CD8-positive, alpha-beta T cell (primary cell): ENCODE measurements at places on chromosomes 11 and 22. TPM values are rescaled to one million over a fixed set of nuclear protein-coding genes. Genes with fewer than 3 reads are reported as not detected.

Gene PKDREJ
- not detected for total RNA-seq

Gene OR51B4
- not detected for total RNA-seq

Gene TMEM9B
- total RNA-seq = 28.5 TPM

Gene ELF5
- total RNA-seq = not detected

Gene OTOG
- total RNA-seq = not detected

Gene C11orf87
- not detected for total RNA-seq

Gene CACNA1I
- 5.5 TPM for total RNA-seq

Gene CASTOR1
- total RNA-seq = 21.9 TPM

Gene APOBEC3B
- 0.41 TPM for total RNA-seq

Gene SUSD2
- total RNA-seq = 1.2 TPM

Gene LRRC55
- total RNA-seq = not detected

Gene OAF
- total RNA-seq = 5.5 TPM

Gene APLNR
- total RNA-seq = not detected

- peak; percentile 18 for DNase-seq
Measured at GRCh38 chr11:124195189-124195734, 12.1 kb downstream of the OR10D3 start.

GRCh38 chr22:48104766-48105165, 1342.3 kb downstream of the TBC1D22A start:
- DNase-seq = no peak

DNA sequence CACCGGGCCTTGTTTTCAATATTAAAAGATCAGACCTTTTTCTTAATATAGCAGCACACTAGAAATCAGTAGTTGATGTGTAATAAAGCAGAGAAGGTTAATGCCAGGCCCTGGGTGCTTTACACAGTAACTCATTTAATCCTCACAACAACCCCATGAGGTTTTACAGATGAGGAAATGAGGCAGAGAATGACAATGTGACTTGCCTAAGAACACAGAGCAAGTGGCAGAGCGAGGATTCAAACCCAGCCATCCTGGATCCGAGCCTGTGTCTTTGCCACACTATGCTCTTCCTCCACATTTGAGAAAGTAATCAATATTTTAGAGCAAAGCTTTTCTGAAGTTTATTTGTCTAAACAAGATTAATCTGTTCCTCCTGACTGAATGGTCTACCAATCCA, 7.2 kb downstream of the JAML start:
- peak; percentile 57 for DNase-seq

DNA sequence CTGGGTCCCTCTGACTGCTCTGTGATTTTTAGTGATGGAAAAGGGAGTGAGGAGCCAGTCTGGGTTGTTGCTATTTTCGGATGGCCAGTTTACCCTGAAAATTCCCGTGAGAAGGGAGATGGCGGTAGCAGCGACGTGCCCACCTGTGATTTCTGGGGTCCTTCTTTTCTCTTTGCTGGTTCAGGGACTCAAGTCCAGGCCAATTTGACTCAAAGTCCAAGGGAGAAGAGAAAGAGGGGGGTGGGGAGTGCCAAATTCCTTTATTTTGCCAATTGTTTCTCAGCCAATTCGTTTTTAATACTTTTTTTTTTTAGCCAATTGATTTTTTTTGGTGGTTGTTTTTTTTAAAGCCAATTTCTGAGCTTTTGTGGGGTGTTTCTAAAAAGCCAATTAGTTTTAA, 6.9 kb downstream of the IGF2 start:
- no peak for DNase-seq

DNA sequence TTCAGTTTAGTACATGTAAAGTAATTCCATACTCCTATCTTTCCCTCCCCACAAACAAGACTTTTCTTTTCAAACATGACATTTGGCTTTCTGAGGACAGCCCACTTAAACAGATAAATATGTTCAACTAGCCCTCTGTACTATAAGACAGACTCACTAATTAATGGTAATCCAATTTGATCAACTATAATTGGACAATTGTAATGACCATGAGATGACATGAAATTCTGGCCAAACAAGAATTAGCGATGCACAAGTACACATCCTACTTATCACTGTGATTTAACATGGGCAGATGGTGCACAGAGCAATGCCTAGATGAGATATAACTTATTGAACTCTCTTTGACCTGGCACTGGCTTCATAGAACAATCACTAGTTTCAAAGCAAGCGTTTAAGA, 1033.7 kb upstream of the CCDC90B start:
- no peak for DNase-seq

- DNase-seq = no peak
Measured at GRCh38 chr11:37184326-37184725, 586.3 kb upstream of the RAG2 start.

- peak; percentile 68 for DNase-seq
Measured at GRCh38 chr11:130434521-130435223, 6.3 kb upstream of the ADAMTS8 start.

DNA sequence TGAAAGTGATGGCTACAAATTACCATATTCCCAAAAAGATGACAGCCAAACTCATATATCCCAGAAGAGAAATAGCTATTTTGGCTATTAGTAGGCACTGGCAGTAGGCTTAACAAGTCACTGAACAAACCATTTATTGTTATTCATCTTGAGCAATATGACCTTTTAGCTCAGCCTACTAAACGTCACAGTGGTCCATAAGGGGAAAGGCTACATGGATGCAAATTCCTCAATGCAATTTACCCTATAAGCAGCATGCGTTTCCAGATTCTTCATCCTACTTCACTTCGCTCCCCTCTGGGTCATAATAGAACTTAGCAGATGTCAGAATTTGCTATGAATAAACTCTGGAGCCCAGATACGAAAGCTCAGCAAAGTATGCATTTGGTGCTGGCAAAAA, 114.0 kb downstream of the SIK3 start:
- DNase-seq = no peak

GRCh38 chr11:74684661-74685060, 46.6 kb downstream of the CHRDL2 start:
- no peak for DNase-seq

- DNase-seq = no peak
Measured at GRCh38 chr11:12581923-12582322, 92.3 kb upstream of the TEAD1 start.

DNA sequence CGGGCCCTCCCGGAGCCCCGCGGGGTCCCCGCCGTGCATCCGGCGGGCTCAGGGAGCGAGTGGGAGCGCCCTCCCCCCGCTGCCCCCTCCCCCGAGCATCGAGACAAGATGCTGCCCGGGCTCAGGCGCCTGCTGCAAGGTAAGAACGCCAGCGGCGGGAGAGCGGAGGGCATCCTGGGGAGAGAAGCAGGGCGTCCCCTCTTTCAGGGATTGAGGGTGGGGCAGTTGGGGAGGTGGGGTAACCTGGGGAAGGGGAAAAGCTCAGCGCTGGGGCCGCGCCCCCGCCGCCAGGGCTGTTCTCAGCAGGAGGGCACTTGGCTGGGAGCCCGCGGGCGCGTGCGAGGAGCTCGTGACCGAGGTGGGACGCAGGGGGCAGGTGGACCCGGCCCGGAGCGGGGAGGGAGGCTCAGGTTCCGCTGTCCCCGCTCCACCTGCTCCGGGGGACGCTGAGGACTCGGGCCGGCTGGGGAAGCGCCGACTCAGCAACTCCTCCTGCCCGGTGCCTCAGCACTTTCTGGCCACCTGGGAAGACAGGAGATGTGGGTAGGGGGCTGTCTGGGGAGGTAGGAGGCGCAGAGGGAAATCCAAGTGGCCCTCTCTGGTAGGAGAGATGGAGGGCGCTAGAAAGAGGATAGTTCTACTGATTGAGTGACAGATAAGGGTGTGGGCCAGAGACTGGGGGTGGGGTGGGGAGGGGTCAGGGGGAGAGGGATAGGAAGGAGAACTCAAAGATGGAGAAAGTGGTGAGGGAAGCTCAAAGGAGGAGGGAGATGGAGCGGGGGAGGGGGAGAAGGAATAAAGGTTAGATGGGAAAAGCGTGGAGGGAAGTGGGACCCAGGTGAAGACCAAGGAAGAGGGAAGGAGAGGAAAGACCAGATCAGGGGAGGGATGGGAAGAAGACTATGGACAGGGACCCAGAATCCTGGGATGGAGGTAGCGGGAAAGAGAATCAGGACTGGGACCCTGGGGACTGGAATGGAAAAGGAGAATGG, 726 bp downstream of the RTN4RL2 start:
- no peak for DNase-seq

DNA sequence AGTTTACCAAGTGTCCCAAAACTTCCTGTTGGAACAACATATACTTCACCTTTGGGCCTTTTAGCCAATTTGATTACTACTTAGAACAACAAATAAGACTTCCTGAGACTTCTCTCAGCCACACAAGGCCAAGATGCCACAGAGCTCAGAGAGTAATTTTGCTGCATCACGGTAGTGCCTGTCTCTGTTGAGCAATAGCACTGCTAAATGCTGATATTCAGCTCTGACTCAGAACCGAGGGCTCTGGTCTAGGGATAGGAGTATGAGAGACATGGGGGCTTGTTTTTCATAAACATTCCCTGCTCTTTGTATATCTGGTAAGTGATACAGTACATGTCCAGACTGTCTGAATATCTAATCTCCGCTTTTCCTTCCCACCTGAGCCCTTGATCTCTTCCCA, 260.4 kb upstream of the ARHGAP20 start:
- DNase-seq = no peak

- no peak for DNase-seq
Measured at GRCh38 chr11:64534391-64534801, 56.6 kb upstream of the SLC22A12 start.

- no peak for DNase-seq
Measured at GRCh38 chr22:44486538-44486937, 11.5 kb downstream of the RTL6 start.

DNA sequence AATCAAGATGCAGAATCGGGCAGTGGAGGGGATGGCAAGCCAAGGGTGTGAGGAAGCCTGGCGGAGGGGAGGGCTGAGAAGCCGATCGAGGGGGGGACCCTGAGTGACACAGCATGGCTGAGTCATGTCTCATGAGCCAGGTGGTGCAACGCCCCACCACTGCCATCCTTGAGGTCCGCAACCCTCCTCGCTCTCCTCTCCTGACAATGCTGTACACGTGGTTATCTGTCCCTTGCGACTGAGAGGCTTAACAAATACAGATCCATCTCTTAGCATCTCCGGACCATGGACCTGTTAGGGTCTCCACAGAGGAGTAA, 14.2 kb downstream of the SLC22A12 start:
- DNase-seq = no peak

GRCh38 chr22:46876357-46876934, 114.0 kb downstream of the TBC1D22A start:
- DNase-seq = no peak

- no peak for DNase-seq
Measured at GRCh38 chr22:35609761-35610160, 7.4 kb downstream of the MB start.

DNA sequence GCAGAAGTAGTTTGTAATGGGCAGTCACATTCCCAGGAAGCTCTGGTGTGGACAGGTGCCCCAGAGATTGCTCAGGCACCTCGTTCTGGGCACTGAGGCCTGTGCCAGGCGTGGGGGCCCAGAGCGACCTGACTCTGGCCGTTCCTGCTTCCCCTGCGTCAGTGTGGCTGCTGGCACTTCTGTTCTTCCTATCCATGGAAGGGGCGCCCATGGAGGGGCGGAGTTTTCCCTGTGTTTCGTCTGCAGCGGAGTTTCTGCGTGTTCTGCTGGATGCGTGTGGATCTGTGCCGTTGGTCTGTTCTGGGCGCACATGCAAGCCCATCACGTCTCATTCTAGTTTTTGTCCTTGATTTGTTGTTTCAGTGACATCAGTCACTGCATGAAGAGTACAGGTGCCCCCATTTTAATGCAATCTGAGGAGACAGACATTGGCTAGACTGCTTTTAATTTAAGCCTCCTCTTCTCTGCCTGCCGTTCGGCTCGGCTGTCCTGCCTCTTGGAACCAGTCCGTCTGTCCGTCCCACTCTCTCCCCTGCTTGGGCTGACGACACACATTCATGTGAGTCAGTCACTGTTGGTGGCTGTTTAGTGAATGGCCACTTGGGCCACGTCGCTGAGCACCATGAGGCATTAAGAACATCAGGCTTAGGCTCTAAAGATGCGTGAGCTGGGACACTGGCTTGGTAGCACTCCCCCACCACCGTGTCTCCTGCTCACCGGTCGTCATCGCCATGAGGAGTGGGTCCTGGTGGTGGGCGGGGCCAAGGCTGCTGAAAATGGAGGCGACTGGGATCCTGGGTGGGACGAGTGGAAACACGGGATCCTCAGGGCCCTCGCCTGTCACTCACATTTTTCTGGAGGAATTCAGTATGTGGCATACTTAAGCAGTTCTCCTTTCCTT, 255.8 kb downstream of the TBC1D22A start:
- no peak for DNase-seq

GRCh38 chr11:108933630-108934029, 268.8 kb downstream of the DDX10 start:
- DNase-seq = no peak

DNA sequence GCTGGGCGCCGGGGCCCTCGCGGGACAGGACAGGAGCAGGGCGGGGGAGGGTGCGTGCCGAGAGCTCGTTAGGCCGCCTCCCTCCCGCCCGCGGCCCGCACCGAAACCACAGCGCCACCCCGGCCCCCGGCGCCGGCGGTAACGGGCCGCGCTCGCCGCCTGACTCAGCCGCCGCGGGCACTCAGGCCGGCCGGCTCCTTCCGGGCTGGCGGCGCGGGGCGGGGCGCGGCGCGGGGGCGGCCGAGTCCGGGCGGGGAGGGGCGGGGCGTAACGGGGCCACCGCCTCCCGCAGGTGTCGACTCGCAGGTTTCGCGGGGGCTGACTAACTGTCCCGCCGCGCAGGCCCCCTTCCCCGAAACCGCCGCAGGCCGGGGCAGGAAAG, at the start of gene AP5B1:
AP5B1 (minus strand) TSS at position 207 of the 382 bp plus-strand sequence. CDS start 385 bp downstream, outside the sequence.
- peak; percentile 86 for DNase-seq

GRCh38 chr11:21634956-21635355, 557.9 kb upstream of the ANO5 start:
- no peak for DNase-seq

GRCh38 chr22:26289611-26290101, 120.4 kb downstream of the SEZ6L start:
- no peak for DNase-seq

GRCh38 chr11:117830072-117830471, 5.5 kb upstream of the FXYD2 start:
- no peak for DNase-seq

GRCh38 chr11:110272919-110273318, 23.5 kb downstream of the RDX start:
- no peak for DNase-seq

DNA sequence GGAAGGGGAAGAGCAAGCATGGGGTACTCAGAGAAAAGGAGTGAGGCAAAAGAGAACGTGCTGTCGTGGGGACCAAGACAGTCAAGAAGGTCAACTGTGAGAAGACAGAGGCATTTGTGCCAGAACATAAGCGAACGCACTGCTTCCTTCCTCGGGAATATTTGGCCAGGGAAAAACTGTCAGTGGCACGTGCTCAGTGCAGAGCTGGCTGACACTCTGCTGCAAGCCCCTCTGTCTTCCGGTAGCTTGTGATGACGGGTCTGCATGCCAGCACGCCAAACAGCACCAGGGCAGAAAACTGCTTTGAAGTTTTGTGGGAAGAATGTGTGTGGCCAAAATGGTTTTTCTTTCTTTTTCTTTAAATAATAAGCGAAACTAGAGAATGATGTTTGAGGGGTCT, 60.6 kb downstream of the SMCO4 start:
- DNase-seq = no peak
